NAMALWA (cell line): ENCODE measurements at places on chromosomes 7 and 10.

- no peak for DNase-seq
Observed at GRCh38 chr7:10211016-10211415, 762.7 kb upstream of the PHF14 start.

DNA sequence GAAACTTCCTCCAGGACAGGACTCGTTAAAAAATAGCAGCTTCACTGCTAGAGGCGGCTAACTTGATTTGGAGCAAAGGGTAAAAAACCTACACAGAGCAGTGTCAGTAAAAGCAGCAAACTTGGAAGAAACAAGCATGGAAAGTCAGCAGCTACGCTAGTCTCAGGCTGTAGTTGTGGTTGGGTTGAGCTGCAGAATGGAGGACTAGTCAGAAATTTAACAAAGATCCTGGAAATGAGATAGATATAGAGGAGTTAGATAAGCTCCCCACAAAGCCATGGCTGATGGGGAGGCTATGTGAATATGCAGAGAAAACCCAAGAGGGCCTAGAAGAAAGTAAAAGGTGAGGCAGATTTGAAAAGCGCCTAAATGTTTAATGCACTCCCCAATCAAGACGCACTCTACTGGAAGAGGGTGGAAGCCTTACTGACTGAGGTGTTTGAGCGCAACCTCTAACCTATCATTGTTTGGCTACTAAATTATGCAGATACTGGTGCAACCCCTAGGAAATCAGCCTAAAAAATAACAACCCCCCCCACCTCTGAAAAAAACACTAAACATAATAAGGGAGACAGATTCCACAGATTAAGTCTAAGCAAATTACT lies 99.7 kb upstream of the TMEM168 start:
- DNase-seq: no peak

DNA sequence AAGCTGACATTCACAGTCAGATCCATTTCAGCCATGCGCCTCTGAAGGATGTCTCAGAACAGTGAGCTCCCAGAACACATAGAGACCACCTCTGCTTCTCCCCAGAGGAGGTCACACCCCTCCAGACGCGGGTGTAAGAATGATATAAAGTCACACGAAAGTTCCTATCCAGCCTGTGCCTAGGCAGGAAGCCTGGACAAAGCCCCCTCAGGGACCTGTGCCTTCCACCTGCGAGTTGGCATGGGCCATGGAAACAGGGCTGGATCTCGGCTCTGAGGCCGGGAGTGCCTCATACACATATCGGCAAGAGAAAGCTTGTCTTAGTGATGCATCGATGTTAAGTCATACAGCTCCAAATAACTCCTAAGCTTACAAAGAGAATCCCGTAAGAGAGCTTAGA lies 5.0 kb downstream of the VIPR2 start:
- DNase-seq: no peak

GRCh38 chr10:70984986-70985722 lies 96.8 kb upstream of the PCBD1 start:
- no peak for DNase-seq

DNA sequence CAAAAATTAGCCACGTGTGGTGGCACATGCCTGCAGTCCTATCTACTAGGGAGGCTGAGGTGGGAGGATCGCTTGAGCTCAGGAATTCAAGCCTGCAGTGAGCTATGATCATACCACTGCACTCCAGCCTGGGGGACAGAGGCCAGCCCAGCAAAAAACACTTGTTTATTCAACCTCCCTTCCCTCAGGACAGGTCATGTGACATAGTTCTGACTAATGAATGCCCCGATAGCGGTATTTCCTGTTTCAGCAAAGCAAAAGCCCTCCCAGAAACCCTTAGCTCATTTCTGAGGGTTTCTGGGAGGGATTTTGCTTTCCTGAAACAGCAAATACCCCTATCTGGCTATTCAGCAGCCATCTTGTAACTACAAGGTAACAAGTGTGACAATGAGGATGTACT lies 157.1 kb downstream of the GATA3 start:
- peak; percentile 5 for DNase-seq

DNA sequence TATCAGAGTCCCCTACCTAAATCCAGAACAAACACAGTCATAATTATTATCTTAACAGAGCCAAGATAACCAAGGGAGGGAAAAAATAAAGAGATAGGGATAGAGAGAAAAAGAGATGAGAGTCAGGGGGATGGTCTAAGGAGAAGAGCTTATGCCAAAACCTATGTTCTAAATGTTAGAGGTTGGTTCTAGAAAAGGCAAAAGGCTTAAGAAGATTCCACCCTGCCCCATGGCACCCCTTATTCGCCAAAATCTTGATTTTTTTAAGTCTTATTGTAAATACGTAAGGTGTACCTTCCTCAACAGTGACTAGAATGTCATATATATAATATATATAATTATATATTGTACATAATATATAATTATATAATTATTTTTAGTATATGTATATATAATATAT lies 29.6 kb upstream of the CTNNA3 start:
- DNase-seq: no peak

- DNase-seq: no peak
Observed at GRCh38 chr10:124500757-124501156, 39.1 kb downstream of the LHPP start.

DNA sequence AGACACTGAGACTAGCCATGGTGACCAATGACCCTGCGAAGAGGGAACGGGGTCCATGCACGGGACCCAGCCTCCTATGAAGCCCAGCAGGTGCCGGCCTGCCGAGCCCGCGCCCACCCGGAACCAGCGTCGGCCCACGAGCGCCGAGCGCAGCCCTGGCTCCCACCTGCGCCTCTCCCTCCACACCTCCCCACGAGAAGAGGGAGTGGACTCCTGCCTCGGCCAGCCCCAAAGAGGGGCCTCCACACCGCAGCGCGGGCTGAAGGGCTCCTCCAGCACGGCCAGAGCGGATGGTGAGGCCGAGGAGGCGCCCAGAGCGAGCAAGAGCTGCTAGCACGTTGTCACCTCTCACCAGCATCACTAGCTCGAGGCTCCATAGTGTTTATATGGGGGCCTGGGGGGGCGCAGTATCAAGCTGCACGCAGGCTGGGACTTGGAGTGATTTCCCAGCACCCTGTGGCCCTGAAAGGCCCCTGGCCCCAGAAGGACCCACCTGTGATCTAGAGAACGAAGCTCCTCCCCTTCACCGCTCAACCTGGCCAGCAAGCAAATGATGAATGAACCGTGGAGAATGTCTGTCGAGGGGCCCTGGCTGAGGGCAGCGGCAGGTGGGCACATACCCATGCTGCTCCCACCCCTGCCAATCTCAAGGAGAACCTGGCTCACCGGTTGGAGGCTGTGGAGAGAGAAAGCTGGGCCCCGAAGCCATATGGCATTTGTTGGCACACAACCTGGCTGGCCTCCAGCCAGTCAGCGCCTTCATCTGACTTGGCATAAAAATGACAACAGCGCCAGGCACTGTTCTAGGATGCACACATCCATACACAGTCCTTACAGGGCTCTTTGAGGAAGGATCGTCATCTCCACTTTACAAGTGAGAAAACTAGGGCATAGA lies 30.7 kb downstream of the GHRHR start:
- DNase-seq: no peak

DNA sequence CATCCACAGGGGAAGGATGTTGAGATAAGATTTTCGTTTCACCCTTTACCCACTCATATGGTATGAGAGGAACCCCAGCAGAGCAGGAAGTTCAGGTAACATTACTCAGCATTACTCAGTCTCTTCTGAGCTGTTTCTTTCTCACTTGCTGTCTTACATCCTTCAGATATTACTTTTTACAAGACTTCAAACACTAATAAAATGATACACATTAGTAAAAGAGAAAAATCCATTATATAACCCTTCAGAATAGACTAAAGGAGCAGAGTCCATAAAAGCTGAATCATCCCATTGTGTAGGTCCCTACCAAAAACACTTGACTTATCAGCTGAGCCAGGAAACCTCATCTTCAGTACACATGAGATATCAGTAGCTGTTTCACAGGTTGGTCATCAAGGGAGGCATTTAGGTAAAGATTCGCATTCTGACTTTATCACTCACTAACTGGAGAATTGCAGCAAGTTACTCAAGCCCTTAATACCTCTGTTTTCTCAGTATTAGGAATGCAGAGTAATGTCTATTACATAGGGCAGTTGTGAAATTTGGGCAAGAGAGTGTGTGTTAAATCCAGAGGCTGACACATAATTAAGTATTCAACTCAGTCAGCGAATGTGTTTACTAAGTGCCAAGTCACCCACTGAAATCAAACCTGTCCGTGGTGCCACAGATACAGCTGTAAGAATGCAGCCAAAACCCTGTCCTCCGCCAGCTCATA lies 44.7 kb downstream of the KLF6 start:
- no peak for DNase-seq

DNA sequence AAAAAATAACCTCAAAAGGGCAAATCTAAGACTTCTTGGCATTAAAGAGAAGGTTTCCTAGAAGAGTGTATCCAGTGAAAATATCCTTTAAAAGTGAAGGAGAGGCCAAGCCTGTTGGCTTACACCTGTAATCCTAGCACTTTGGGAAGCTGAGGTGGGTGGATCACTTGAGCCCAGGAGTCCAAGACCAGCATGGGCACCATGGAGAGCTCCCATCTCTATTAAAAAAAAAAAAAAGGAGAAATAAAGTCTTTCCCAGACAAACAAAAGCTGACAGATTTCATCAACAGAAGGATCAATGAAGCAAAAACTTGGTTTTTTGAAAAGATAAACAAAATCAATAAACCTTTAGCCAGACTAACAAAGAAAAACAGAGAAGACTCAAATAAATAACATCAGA lies 67.6 kb upstream of the ZNF800 start:
- DNase-seq: no peak

DNA sequence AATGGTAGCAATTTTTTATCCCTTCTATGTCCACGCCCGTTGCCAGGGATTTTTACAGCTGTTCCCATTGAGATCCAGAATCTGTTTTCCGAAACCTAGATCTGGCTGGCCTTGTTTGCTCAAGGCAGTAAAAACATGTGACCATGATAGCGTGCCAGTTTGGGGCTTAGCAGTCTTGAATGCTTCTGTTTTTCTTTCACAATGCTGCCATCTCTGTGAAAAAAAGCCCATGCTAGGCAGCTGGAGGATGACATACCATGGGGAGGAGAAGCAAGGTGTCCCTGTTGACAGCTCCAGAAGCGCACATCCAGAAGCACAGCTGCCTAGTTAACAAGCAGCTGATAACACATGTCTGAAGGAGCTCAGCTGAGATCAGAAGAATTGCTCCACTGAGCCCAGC lies 2.2 kb upstream of the ZNF92 start:
- DNase-seq: no peak

- DNase-seq: no peak
Observed at GRCh38 chr7:44438816-44439215, 51.6 kb downstream of the NUDCD3 start.

GRCh38 chr10:88409236-88409635 lies 173.9 kb downstream of the RNLS start:
- no peak for DNase-seq

DNA sequence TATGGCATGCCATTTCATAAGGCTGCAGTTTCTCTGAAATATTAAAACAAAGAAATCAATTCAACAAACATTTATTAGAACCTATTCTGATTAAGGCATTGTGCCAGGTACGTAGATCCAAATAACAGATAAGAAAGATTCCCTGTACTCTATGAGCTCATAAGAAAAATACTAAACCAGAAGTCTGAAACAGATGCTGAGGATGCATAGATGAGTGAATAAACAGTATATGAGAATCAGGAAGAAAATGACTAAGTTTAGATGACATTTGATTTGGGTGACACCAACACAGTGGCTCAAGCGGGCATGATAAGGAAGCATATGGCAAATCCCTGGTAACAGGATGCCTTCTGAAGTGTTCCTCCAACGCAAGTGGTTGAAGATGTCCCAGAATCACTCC lies 477.2 kb downstream of the PARD3 start:
- no peak for DNase-seq

- no peak for DNase-seq
Observed at GRCh38 chr10:33304423-33305225, 29.8 kb downstream of the NRP1 start.

- no peak for DNase-seq
Observed at GRCh38 chr10:14074062-14074884, 256.5 kb downstream of the FRMD4A start.

GRCh38 chr10:31656851-31657433 lies 271.7 kb downstream of the ARHGAP12 start:
- no peak for DNase-seq

- DNase-seq: no peak
Observed at GRCh38 chr7:151416112-151416940, 6.5 kb upstream of the WDR86 start.

GRCh38 chr7:113175525-113176104 lies 57.3 kb upstream of the SMIM30 start:
- DNase-seq: no peak

GRCh38 chr10:125448596-125448995 lies 234.4 kb downstream of the TEX36 start:
- DNase-seq: peak; percentile 30

- no peak for DNase-seq
Observed at GRCh38 chr7:47965456-47965855, 14.0 kb downstream of the HUS1 start.

- no peak for DNase-seq
Observed at GRCh38 chr7:72476608-72477305, 64.6 kb upstream of the CALN1 start.

GRCh38 chr7:87212498-87212897 lies 7.0 kb downstream of the TMEM243 start:
- DNase-seq: peak; percentile 39

- no peak for DNase-seq
Observed at GRCh38 chr10:65355141-65355680, 1570.6 kb upstream of the LRRTM3 start.

DNA sequence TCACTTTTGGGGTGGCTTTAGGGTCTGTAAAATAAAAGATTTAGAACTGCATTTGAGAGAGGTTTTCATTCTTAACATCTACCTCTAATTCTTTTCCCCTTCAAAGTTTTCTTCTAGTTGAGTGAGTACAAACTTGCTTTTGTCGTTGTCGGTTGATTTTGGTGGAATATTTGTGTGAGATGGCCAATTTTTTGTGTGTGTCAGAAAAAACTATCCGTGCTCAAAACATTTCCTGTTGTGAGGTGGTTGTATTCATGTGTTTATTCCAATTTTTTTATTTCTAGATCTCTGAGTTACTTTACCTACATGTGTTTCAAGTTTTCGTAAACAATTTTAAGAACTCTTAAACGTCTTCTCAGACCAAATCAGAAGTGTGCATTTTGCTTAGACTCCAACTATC lies 1.6 kb downstream of the AHR start:
- DNase-seq: no peak

DNA sequence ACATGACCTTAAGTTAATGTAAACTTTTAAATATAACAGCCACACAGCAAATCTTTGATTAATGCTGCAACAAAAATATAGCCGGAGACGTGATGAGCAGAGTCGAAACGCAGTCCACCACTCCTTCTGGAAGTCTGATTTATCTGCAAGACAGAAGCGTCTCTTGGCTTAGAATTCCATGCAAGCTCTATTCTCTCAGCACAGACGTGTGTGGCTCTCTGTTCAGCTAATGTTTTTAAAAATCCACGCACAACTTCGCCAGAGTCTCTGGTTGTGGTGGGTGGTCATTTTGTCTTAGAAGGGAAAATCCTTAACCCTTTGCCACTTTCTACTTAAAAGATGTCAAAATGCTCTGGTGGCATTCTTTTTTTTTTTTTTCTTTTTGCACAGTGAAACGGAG lies 438.0 kb upstream of the MGMT start:
- no peak for DNase-seq

GRCh38 chr7:24125765-24126164 lies 158.2 kb upstream of the NPY start:
- no peak for DNase-seq
